Stimulated activated CD8-positive, alpha-beta memory T cell treated with anti-CD3 and anti-CD28 coated beads, Interleukin-4, amount 100 ng/mL, for 1 hour (primary cell): ENCODE measurements at places on chromosomes 3 and 15.

DNA sequence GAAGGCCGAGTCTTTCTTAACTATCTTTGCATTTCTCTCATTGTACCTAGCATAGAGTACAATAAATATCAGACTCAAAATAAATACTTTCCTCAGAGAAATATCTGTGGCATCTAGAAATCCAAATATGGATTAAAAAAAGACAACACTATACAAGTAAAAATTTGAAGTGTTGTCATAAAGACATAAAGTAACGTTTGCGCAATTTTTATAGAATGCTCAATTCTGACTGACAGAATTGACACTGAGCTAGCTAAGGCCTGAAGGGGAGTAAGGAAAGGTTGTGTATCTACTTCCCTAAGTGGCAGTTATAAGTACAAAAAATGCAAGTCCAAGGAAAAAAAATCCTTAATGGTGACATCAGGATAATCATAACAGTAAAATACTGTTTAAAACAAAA is 1.1 kb downstream of the SEC11A start:
- no peak for DNase-seq

- no peak for DNase-seq
Observed at GRCh38 chr3:195565716-195566115, 18.0 kb downstream of the APOD start.

DNA sequence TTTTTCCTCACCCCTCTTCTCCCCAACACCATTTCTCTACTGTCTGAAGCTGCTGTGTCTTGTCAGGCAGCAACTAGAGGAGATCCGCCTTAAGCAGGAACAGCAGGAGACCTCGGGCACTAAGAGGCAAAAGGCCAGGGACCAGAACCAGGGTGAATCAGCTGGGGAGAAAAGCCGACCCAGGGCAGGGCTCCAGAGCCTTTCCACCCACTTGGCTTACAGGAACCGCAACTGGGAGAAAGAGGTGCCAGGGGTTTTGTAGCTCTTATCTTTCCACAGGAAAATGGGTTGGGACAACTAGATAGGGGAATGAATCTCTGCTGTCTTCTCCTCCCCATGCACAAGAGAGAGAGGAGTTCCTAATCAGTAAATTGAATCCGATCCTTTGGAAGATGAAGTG is 3.0 kb upstream of the NGRN start:
- DNase-seq = no peak

- DNase-seq = no peak
Observed at GRCh38 chr15:57671636-57672035, 34.9 kb upstream of the POLR2M start.

DNA sequence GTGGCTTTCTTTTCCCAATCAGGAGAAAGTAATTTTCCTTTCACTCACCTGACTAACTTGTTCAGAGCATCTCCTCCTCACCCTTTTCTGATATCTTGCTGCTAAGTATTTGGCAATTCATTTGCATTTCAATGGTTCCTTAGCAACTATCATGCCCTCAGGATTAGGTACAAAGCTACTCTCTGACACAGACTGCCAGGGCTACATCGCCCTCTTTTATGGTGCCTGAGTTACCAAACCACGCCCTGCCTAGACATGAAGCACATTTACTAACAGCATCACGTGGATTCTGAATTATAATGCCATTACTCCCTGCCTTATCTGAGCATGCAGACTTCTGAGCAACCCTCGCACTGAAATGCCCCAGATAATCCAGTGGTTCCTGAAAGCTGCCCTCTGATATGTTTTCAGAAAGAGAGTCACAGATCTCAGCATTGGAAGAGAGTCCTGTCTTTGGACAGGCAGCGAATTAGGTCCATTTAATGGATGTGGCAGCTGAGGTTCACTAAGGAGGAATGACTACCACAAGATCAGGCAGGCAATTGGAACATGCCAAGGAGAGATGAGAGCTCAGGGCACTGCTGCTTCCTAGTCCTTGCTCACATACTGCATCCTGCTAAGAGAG is 14.5 kb downstream of the EPHB1 start:
- no peak for DNase-seq
